Hematopoietic multipotent progenitor cell treated with erythropoietin and hydrocortisone succinate and interleukin-3 and kit ligand, for 8 days (in vitro differentiated cells): ENCODE measurements at places on chromosomes 6 and 20.

GRCh38 chr20:17928211-17928611 lies 40.4 kb downstream of the SNX5 start:
- DNase-seq = no peak

DNA sequence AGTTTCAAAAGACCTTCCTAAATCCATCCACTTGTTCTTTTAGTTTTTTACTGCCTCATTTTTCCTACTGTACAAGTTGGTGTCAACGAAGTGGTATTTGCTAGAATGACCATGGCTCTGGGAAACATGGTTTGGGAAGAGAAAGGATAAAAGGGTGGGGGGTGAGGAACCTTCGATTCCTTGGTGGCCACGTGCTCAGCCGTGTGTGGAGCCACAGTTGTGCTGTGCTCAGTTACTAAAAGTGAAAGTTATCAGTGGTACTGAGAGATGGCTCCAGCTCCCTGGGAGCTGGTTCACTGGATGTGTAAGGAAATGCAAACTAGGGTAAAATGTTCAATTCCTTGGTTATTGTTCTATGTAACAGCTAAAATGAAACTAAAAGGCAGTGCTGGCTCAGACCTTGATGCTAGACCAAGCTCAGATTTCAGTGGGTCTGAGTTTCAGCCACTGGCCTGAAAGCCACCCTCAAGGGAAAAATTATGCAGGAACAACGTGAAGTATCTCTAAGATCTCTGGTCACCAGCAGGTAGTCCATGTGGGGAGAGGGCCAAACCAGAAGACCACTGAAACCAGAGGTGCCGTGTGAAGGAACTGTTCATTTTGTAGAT lies 7.4 kb upstream of the SLC22A2 start:
- no peak for DNase-seq

DNA sequence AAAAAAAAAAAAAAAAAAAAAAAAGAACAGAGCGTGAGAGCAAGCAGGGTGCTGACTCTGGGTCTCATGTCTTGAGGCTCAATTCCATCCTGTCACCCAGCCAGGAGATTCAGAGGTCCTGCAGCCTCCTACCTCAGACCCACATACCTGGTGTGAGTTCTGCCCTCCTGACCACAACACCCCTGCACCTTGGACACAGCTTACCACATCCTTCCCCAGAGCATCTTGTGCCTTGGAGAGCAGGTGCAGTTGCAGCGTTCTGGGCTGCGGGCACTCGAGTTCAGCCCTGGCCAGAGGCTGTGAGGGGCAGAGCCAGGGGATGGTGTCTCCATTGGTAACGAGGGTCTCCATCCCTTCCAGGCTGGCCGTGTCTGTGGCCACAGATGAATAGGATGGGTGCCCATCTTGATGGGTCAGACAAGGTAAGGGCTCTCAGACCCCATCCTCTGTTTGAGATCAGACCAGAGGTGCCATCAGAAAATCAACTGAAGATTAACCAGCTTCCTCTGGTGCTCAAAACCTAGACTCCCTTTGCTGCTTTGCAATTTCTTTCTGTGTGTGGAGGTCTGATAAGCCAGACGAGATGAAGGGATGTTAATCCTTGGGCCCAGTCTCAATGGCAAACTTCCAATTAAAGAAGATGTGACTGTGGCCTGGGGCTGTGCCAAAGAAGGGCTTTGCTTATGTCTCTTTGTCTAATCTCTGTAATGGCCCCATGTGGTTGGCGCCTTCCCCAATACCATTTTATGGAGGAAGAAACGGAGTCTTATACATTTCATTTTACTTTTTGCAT lies 14.7 kb upstream of the ZNF831 start:
- peak; percentile 91 for DNase-seq

- no peak for DNase-seq
These were observed 19.7 kb downstream of the BTN2A1 start for GRCh38 chr6:26477426-26477825.

- DNase-seq = no peak
These were observed 25.6 kb upstream of the NTSR1 start for GRCh38 chr20:62682912-62683517.

DNA sequence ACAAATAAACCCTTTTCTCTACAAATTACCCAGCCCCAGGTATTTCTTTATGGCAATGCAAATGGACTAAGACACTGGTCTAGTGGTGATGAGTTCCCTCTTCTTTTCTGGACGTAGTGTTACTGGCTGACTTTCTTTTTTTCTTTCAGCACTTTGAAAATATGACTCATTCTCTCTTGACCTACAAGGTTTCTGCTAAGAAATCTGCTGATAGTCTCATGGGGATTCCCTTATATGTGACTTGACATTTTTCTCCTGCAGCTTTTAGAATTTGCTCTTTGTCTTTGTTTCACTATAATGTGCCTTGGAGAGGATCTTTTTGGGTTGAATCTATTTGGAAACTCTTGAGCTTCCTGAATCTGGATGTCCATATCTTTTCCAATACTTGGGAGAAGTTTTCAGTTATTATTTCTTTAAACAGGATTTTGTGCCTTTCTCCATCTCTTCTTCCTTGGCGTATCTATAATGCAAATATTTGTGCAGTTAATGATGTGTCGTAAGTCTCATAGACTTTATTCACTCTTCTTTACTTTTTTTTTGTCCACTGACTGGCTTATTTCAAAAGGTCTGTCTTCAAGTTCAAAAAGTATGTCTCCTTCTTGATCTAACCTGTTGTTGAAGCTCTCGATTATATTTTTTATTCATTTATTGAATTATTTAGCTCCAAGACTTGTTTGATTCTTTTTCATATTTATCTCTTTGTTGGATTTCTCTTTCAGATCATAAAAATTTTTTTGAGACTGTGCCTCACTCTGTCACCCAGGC lies 42.2 kb upstream of the TPD52L1 start:
- no peak for DNase-seq

GRCh38 chr6:31149827-31150447 lies 7.7 kb downstream of the CCHCR1 start:
- DNase-seq = no peak

GRCh38 chr6:30915591-30915946 lies 1.5 kb downstream of the VARS2 start:
- DNase-seq = peak; percentile 80
